ENCODE measurements at places on chromosomes 11 and 22.
A peak's percentile ranks its signal among the peaks of the same experiment; 100 is the strongest.

GRCh38 chr22:27323661-27324060, 477.9 kb downstream of the MN1 start:
- DNase-seq: no peak

GRCh38 chr11:20122131-20122530, 38.1 kb downstream of the DBX1 start:
- DNase-seq: no peak

DNA sequence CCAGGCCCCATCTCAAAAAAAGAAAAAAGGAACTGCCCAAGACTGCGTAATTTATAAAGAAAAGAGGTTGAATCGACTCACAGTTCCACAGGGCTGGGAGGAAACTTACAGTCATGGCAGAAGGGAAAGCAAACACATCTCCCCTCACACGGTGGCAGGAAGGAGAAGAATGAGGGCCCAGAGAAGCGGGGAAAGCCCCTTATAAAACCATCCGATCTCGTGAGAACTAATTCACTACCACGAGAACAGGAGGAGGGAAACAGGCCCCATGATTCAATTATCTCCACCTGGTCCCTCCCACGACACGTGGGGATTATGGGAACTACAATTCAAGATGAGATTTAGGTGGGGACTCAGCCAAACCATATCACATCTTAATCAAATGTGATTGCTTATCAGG, 82.2 kb downstream of the BUD13 start:
- no peak for DNase-seq

- no peak for DNase-seq
Observed at GRCh38 chr11:114040706-114041211, 18.8 kb upstream of the ZBTB16 start.

- DNase-seq: no peak
Observed at GRCh38 chr11:110493346-110493745, 63.6 kb downstream of the FDX1 start.

GRCh38 chr22:50621356-50621880, 6.5 kb downstream of the ARSA start:
- DNase-seq: no peak

- DNase-seq: no peak
Observed at GRCh38 chr22:36395055-36395849, 7.5 kb upstream of the MYH9 start.

DNA sequence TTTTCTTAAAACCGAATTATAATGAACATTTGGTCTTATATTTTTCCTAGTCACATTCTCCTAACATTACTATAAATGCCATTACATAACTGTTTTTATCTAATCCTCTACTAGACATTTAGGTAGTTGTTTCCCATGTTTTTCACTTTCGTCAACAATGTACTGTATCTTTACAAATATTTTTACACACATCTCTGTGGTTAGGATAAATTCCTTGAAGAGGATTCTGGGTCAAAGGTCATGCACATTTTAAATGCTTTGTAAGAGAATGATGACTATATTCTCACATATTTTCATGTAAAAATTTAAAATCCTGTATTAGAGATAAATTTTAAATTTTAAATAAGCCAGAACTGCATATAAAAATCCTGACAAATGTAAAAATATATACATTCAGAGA, 61.3 kb upstream of the CLNS1A start:
- no peak for DNase-seq

DNA sequence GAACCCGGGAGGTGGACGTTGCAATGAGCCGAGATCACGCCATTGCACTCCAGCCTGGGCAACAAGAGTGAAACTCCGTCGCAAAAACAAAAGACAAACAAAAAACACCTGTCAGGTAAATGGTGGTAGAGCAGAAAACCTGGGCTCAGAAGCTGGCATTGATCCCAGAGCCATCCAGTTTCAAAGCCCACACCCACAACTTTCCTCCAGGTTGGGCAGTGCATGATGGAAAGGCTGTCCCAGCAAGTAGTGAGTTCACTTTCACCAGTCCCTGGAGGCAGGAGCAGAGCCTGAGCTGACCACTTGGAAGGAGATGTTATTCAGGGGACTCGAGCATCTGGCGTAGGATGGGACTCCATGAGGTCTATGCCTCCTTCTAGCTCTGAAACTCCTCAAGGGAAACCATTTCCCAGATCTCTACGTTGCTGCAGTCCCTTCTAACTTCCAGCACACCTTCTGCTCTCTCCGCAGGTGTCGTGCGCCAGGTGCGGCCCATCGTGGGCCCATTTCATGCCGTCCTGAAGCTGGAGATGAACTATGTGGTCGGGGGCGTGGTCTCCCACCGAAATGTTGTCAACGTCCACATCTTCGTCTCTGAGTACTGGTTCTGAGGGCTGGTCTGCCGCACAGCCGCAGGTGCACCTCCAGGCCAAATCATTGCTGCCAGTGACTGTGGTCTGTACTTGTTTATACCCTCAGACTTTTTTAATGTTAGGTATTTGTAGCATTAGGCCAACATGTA, 71.6 kb upstream of the ATXN10 start:
- no peak for DNase-seq

GRCh38 chr22:20948989-20949388, 18.1 kb upstream of the AIFM3 start:
- DNase-seq: no peak

DNA sequence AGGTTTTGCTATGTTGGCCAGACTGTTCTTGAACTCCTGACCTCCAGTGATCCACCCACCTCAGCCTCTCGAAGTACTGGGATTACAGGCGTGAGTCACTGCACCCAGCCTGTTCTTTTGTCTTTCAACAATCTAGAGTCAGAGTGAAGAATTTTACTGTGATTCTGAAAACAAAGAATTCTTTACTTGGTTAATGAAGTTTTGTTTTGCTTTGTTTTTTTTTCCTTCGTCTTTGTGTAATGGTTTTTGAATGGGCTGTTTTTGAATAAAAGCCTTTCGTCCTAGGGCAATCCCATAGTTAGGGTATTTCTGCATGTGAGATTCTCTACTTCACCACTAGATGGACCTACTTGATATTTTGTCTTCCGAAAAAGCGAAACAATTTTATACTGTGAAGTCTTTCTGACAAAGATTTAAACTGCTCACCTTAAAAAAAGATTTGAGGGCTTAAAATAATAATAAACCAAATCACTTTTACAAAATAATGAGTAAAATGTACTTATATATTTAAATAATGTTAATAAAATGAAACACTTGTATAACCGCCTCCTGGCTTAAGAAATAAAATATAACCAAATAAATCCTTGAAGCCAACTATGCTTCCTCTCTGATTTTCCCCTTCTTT, 43.4 kb upstream of the SC5D start:
- DNase-seq: peak; percentile 32

DNA sequence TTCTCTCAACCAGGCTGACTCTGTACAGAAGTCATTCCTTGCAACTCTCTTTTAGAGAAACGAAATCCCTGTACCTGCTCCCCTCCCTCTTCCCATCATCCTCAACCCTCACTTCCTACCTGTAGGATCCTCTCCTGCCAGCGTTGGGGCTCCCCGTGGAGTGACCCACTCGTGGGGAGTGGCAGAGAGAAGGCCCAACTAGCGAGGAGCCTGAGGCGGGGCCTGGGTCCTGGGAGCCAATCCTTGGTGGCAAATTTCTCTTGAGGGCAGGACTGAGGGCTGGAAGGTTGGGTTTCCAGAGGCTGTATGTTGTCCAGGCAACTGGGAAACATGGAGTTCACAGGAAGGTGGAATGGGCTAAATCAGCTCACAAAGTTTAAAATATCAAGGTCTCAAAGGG, 10.4 kb downstream of the NHERF4 start:
- no peak for DNase-seq

GRCh38 chr22:39325392-39325932, 6.0 kb upstream of the RPL3 start:
- DNase-seq: no peak

- no peak for DNase-seq
Observed at GRCh38 chr22:21009638-21010425, 5.1 kb upstream of the P2RX6 start.

- no peak for DNase-seq
Observed at GRCh38 chr11:10294290-10294953, 403 bp upstream of the SBF2 start.

DNA sequence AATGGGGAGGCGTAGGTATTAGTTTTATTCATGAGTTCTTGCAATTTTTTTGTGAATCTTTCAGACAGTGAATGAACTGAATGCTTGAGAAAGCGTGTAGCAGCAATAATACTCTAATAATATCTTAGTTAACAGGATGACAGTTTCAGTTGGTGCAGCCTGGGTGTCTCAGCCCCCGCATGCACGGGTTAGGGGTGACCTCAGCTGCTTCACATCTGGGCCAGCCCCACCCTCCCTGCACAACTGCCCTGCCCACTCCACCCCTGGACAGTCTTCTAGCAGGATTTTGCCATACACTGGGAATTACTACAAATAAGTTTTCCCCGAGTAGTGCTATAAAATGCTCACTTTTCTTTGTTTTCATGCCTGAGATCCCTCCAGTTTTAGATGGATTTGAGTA, 83.2 kb downstream of the ST3GAL4 start:
- no peak for DNase-seq

DNA sequence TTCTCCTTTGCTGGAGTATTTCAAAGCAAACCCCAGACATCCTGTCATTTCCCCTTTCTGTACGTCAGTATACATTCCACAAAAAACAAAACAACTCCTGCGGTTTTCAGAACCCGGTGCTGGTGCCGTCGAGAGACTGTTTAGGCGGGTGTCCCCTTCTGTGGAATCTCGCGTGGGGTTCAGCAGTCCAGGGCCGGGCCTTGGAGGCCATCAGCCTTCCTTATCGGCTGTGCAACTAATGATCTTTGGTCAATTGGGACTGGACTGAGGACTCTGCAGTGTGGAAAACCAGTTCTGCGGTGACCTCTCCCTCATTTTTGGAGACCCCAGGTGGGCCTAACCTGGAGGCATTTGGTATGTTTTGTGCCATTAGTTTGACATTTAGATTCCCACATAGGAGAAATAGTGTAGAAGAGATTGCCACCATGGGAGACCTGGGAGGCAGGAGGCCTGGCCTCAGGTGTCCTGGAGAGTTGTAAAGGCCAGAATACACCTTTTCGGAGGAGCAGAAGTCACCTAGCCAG, 84.4 kb downstream of the TBC1D22A start:
- DNase-seq: no peak

GRCh38 chr11:15657264-15657663, 542.5 kb downstream of the INSC start:
- DNase-seq: no peak

DNA sequence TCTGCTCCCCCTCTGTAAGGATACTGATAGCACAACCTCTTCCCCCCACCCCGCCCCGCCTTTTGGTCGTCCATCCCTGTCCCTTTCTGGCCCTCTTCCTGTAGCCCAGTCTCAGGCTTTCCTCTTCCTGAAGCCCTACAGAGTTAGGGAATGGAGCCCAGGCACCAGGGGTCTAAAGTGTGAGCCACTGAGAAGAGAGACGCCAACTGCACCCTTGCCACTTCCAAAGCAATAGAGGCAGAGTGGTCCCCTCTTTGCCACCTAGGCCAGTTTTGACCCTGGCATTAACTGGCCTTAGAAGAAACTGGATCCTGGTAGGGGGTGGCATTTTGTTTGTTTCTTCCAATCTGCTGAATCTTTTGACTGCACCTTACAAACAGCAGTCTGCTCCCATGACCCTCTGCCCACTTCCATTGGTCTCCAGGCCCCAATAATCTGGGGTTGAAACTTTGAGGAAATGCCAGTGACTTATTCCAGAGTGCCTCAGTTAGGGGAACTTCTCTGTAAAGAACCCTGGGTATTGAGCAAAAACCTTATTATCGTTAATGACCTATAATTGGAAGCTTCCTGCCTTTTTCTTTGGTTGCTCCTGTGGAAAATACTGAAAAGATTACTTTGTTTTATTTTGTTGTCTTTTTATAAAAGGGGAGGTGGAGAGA, 9.7 kb upstream of the GRK2 start:
- no peak for DNase-seq
